Liver (tissue), 10 donors: ENCODE measurements at places on chromosomes 4 and X.

GRCh38 chr4:76712564-76712963 lies 185.4 kb downstream of the SOWAHB start:
- no peak for DNase-seq

GRCh38 chrX:46796574-46797191 lies 37.8 kb upstream of the SLC9A7 start:
- peak; percentile 71 for DNase-seq

DNA sequence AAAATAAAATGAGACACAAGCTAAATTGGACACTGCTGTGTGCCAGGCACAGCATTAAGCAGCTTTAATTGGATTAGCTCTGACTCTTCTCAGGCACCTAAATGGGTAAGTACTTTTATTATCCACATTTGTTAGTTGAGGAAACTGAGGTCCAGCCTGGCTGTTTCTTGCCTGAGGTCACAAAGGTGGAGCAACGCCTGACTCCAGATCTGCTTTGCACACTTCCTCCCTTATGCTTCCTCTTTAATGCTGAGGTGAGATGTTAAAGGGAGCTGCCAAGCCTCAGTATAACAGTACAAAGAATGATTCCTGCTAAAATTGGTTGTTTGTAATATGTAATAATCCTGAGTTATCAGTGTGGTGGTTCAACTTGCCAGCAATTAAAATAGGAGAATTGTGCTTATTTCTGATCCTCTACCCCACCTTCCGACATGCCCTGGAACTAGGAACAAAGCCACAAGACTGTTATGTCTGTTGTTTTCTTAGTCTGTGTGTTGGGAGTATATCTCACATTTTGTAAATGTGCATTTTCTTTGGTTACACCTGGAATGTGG lies 74.4 kb downstream of the AFF1 start:
- DNase-seq, result no peak

DNA sequence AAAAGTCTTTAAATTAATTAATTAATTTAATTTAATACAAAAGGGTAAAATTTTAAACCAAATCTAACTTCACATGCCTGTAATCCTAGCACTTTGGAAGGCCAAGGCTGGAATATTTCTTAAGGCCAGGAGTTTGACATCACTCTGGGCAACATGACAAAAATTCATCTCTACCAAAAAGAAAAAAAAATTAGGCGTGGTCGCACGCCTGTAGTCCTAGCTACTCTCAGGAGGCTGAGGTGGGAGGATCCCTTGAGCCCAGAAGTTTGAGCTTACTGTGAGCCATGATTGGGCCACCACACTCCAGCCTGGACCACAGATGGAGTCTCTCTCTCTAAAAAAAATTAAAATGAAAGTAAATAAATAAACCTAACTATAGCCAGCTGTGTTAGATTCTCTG lies 39.2 kb upstream of the ANTXR2 start:
- no peak for DNase-seq

GRCh38 chr4:184284336-184284690 lies 66.6 kb upstream of the ENPP6 start:
- no peak for DNase-seq

GRCh38 chr4:167885872-167886271 lies 206.5 kb upstream of the ANXA10 start:
- DNase-seq, result no peak

- DNase-seq, result no peak
Measured at GRCh38 chr4:10207116-10207515, 90.5 kb upstream of the WDR1 start.

- no peak for DNase-seq
Measured at GRCh38 chr4:87633243-87633642, 16.8 kb upstream of the DMP1 start.
